A549 treated with ZK216348 at 1 μM for 4 hours (cell line): ENCODE measurements at places on chromosomes 7 and 10. TPM values are rescaled to one million over a fixed set of nuclear protein-coding genes. Genes with fewer than 3 reads are reported as not detected.

The IGFBP3 gene
- 118 to 250 TPM (median 181 TPM) in 5 replicates for total RNA-seq

The CNOT4 gene
- 9.0 to 12.7 TPM (median 11.4 TPM) in 5 replicates for total RNA-seq

The SPDYE2 gene
- not detected in 5 replicates for total RNA-seq

The BAIAP2L1 gene
- total RNA-seq: 47.0 to 56.0 TPM (median 51.7 TPM) in 5 replicates

The CXCL12 gene
- total RNA-seq: 0.08 to 0.25 TPM (median 0.20 TPM) in 3 of 5 replicates, not detected in the others

The SH2B2 gene
- total RNA-seq: 1.2 to 4.6 TPM (median 3.8 TPM) in 5 replicates

The CDC14C gene
- total RNA-seq: not detected in 5 replicates

The KIAA1549 gene
- 4.2 to 8.6 TPM (median 6.5 TPM) in 5 replicates for total RNA-seq

The XRCC2 gene
- total RNA-seq: 3.0 to 5.9 TPM (median 4.5 TPM) in 5 replicates

The NPC1L1 gene
- 0.06 to 0.14 TPM (median 0.08 TPM) in 5 replicates for total RNA-seq

The GIMAP1 gene
- total RNA-seq: not detected in 5 replicates

The LAMTOR4 gene
- 133 to 186 TPM (median 171 TPM) in 5 replicates for total RNA-seq

The WIPF3 gene
- total RNA-seq: 0.49 to 0.77 TPM (median 0.62 TPM) in 5 replicates

The FXYD4 gene
- not detected in 5 replicates for total RNA-seq

The CRYGN gene
- not detected in 5 replicates for total RNA-seq

The PRXL2A gene
- total RNA-seq: 41.3 to 61.7 TPM (median 42.7 TPM) in 5 replicates

The ADCK2 gene
- 13.3 to 21.6 TPM (median 19.8 TPM) in 5 replicates for total RNA-seq

The ZNF239 gene
- total RNA-seq: 2.0 to 2.8 TPM (median 2.4 TPM) in 5 replicates

The FKBP6 gene
- not detected in 5 replicates for total RNA-seq

The ZNF467 gene
- total RNA-seq: 0.45 to 1.4 TPM (median 1.3 TPM) in 5 replicates

The MACC1 gene
- total RNA-seq: not detected in 5 replicates
